ENCODE measurements at places on chromosomes 5 and 9.

GRCh38 chr9:4099976-4100735 lies 199.7 kb downstream of the GLIS3 start:
- no peak for DNase-seq

DNA sequence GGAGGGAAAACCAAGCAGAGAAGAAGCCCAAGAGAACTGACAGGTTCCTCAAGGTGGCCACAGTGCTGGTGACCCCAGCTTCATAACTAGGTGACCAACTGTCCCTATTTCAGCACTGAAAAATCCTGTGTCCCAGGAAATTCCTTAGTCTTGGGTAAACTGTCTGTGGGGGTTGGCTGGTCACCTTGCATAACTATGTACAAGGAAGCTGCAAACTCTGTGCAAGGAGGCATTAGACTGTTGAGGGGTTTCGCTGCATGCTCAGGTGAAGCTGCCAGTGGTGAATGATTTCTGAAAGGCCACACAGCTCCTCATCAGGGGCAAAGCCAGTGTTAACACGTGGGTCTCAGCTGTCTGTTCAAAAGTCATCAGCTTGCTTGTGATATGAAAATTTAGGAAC lies 36.9 kb downstream of the PCSK5 start:
- no peak for DNase-seq

GRCh38 chr5:12557012-12557411 lies 652.8 kb upstream of the CTNND2 start:
- DNase-seq, result no peak

DNA sequence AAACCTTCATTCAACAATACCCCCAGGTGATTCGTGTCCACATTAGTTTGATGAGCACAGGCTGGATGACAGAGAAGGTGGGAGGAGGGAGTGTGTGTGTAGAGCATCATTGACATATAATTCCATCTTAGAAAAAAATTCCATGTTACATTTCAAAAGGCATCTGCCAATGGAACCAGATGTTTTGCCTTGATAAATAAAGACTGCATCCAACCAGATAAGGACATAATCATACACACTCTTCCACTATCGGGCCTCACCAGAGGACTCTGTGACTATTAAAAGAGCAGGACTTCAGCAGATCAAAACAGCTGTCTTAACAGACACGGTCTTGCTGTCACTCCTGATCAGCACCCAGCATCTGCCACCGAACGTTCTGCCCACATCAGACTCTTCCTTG lies 96.4 kb upstream of the SPIN1 start:
- no peak for DNase-seq

GRCh38 chr9:82583524-82583923 lies 479.4 kb downstream of the RASEF start:
- DNase-seq, result no peak

- DNase-seq, result no peak
These were observed 5.7 kb upstream of the EBF1 start for GRCh38 chr5:159105145-159106053.

DNA sequence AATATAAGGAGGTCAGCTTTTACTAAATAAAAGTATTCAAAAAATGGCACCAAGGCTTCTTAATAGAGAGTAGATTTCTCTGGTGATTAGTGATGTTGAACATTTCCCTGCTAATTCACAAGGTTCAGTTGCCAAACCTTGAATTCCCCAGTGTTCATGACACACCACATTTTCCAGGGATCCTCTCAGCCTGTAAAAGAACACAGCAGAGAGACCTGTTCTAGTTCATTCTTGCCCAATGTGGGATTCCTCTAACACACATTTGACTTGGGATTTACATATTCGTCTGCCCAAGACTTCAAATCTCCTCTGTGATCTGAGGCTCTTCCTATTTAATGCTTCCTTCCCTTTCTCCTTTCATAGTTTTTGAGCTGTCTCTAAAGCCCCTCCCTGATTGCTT lies 273.2 kb upstream of the CDH9 start:
- DNase-seq, result no peak

Measured in NCI-H524 treated with DMSO at 0.1 percent for 48 hours (cell line).